Right lung (tissue), 10 donors: ENCODE measurements at places on chromosomes 6 and 20.

DNA sequence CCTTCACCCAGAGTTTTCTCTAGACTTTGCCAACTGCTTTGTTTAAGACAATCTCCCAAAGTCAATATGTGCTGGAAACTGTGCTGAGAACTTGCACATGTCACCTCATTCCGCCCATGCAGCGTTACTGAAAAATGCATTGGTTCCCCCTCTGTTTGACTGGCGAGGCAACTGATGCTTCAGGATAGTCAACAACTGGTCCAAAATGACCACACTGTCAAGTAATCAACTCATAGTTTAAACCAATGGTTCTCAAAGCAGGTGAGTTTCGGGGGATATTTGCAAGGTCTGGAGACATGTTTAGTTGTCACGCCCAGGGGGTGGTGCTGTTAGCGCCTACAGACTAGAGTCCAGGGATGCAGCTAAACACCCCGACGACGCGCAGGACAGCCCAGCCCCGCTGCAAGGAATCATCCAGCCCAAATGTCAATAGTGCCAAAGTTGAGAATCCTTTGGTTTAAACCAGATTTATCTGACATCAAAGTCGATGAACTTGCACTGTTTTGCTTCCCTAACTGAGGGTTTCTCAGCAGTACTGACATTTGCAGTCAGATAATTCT, 170.0 kb downstream of the ZNF217 start:
- no peak for DNase-seq

DNA sequence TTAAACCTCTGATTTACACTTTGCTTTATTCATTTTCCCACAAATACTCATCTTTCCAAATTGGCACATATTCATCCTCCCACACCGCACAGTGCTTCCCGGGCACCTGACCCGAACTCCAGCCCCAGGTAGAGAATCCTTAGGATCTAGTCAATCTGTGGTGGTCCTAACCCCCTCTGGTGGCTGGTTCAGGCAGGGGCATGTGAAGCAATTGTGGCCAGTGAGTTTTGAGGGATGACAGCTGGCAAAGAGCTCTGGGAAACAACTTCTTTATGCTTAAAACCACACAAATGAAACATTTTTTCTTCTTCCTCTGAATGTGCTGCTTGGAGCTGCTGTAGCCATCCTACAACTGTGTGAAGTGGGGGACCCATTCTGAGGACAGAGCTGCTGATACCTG, 54.7 kb downstream of the ELOVL5 start:
- no peak for DNase-seq

- DNase-seq: no peak
These were observed 141.3 kb upstream of the INSM1 start for GRCh38 chr20:20226554-20226953.

- DNase-seq: no peak
These were observed 30.7 kb downstream of the PMEPA1 start for GRCh38 chr20:57679113-57679512.
